IMR-90 (cell line): ENCODE measurements at places on chromosomes 5 and 9.
A peak's percentile ranks its signal among the peaks of the same experiment; 100 is the strongest.

- DNase-seq = no peak
These were observed 354.0 kb downstream of the TLR4 start for GRCh38 chr9:118058227-118058626.

GRCh38 chr9:75117564-75117963 is 29.2 kb downstream of the OSTF1 start:
- DNase-seq = no peak

DNA sequence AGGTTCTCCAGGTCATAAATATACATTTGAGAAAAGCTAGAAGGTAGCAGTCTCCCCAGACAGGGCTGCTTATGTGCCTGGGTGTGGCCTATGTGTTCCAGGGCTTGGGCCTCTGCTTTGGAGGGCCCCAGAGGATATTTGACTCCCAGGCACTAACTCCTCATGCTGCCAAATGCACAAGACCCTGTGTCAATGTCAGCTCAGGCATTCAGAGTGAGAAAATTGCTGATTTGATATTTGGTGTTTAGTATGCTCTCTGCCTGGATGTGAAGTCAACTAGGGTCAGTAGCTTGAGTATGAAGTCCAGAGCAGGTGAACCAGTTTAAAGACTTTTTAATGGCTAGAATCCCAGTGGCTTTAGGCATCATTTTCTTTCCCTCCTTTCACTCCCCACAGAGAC is 57.5 kb upstream of the IL7R start:
- DNase-seq = no peak

- DNase-seq = no peak
These were observed 86.4 kb downstream of the ARRDC3 start for GRCh38 chr5:91296674-91297143.

DNA sequence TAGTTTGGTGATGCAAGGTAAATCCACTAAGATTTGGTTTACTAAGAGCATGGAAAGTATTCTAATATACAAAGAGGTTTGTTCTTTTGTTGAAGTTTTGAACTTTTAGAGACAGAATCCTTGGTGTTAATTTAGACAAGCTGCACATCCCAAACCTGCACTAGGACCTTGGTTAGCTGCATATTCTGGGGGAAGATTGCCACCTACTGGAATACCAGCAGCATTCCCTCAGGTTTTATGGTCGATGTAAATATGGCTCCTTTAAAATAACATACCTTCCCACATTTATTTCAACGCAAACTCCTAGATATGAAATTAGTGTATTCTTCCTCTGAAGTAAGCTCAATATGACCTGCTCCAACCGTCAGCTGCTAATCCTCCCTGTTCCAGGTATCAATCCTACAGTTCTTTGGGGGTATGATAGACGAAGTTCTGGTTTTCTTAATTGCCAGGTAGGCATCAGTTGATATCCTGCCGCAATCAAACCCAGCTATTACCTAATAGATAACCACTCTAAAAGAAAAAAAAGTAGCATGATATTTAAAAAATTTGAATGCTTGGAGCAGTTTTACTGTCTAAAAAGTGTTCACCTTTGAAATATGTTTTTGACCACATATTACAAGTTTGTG is 624.1 kb downstream of the ISL1 start:
- DNase-seq = peak; percentile 38

- peak; percentile 45 for DNase-seq
These were observed 232.1 kb upstream of the PCSK5 start for GRCh38 chr9:75658301-75658905.

GRCh38 chr5:163770625-163771024 is 265.2 kb downstream of the MAT2B start:
- DNase-seq = no peak

DNA sequence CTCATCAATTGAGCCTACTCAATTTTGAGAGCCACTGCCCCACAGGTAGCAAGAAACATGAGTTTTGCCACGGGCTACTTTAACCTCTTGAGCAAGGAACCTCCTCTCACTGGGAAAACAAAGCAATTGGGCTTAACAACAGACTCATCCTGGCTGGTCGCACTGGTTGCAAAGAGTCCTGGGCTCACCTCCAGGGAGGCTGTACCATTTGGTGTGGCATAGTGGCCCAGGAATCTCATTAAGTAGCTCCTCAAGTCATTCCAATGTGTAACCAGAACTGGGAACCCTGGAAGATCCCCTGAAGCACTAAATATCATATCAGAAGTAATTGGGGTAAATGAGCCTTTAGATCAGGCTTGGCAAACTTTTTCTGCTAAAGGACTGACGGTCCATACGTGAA is 78.5 kb downstream of the MYO10 start:
- DNase-seq = no peak

DNA sequence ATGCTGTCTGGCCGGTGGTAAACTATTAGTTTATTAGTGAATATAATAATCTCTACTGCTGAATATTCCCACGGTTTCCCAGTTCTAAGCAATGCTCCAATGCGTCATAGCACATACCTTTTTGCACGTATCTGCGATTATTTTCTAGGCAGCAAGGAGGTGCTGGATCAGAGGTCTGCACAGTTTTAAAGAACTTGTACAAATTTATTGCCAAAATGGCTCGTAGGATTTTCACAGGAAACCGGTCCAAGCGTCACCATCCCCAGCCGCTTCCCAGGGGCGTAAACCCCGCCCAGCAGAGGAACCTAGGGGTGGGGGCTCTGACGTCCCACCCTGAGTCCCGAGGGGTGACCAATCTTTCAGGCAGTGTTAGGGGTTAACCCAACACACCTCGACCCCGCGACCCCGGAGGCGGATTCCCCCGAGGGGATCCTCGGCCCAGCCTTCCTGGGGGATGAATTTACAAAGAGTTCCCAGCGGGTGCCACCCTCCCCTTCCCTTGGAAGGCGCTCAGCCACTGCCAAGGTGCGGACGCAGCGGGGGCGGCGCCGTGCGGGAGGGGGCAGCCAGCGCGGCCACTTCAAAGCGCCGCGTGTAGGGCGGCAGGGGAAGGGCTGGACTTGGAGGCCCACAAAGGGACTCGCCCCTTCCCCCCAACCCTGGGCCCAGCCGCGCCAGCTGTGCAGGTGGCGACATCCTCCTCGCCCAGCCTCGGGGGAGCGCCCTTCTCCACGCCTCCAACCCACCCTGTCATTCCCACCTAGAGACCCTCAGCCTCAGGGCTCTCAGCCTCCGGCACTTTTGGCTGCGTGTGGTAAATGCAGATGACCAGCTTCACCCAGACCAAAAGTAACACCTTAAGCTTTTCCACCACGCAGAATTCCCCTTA is 43.5 kb upstream of the TCF7 start:
- DNase-seq = peak; percentile 10

GRCh38 chr5:81164936-81165335 is 68.2 kb upstream of the CKMT2 start:
- DNase-seq = peak; percentile 35

- peak; percentile 18 for DNase-seq
These were observed 58.0 kb downstream of the CEP120 start for GRCh38 chr5:123365156-123365555.

GRCh38 chr9:128159522-128159783 is 612 bp upstream of the BBLN start:
- no peak for DNase-seq

DNA sequence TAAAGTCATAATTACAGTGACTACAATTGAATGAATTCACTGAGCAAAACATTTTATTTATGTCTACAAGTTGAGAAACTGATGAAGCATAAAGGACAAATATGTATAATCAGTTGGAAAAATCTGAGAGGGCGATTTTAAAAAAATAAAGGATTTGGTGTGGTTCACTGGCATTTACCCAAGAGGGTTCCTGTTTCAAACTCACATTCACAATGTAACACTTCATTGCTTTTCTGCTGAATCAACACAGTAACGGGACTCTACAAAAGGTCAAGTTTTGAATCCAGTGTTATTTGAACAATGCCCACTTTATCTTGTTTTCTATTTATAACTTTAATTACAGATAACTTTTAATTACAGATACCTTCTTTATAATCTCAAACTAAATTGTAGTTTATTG is 138.6 kb downstream of the NUDT12 start:
- DNase-seq = peak; percentile 46

DNA sequence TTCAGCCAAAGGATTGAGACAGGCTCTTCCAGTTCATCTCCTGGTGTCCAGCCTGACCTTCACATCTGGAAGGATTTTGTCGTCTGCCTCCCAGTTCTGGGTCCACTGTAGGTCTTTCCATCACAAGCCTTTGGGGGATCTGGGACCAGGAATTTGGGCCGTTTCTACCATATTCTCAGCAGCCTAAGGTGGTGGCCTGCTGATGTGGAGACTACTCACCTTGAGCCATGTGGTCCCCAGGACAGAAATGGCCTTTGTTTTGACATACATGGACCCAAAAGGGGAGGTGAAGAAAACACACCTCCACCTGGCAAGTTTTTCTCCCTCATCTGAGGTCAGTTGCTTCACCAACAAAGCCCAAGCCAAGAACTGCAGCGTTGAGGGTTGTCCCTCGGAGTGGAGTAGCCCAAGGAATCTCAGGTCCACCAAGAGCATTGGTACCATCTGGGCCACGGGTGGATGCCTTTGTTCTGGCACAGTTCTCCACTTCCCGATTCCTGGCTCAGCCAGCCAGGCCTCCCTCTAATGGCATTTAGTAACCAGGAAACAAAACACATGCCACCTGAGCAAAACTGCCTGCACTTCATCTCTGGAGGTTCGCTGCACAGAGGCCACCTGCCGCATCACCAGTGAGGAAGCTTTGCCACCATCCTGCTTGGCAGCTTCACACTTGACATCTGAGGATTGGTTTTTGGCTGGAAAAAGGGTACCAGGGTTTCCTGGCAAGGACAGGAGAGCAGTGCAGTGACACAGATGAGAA is 24.7 kb downstream of the AMBP start:
- DNase-seq = no peak

- no peak for DNase-seq
These were observed 19.2 kb upstream of the TXNDC8 start for GRCh38 chr9:110356639-110357395.
